Stimulated activated CD8-positive, alpha-beta memory T cell treated with anti-CD3 and anti-CD28 coated beads, Interleukin-15, amount 100 ng/mL, for 4 hours (primary cell): ENCODE measurements at places on chromosomes 2 and 18.

- no peak for DNase-seq
These were observed 241.5 kb upstream of the MYT1L start for GRCh38 chr2:2572393-2573204.

- DNase-seq = no peak
These were observed 103.7 kb downstream of the KCNH7 start for GRCh38 chr2:162734866-162735265.

DNA sequence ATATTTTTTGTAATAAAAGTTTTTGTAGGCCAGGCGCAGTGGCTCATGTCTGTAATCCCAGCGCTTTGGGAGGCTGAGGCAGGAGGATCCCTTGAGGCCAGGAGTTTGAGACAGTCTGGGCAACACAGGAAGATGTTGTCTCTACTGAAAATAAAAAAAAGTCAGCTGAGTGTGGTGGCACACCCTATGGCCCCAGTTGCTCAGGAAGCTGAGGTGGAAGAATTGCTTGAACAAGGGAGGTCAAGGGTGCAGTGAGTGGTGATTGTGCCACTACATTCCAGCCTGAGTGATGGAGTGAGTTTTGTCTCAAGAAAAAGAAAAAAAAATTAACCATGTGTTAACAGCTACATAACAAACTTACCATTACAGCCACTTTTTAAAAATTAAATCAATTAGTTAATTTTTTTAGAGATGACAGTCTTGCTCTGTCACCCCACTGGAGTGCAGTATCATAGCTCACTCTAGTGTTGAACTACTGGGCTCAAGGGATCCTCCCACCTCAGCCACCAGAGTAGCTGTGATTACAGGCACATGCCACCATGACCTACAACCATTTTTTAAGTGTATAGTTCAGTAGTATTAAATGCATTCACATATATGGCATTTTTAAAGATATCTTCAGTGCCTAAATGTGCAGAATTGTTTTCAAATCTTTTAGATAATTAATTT is 67.2 kb upstream of the ACYP2 start:
- no peak for DNase-seq

DNA sequence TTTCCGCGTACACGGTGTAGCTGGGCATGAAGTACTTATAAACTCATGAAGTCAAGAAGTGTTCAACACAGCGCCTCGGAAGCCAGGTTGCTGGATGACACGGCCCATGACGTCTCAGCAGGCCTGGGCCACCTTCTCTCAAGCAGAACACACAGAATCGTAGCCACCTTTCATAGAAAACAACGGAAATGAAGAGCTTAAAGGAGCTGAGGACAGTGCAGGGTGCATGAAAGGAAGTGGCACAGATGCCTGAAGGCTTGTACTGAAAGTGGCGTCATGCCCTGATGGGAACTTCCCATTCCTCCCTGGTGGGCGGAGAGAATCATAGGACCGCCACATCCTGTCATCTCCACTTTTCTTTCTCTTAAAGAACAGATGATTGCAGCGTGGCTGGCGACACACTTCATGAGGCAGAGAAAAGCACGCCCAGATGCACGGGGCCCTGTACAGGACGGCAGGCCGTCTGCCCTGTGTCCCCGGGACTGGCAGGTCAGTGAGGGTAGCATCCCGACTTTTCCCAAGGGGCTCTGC is 31.1 kb downstream of the HDAC4 start:
- DNase-seq = peak; percentile 60

DNA sequence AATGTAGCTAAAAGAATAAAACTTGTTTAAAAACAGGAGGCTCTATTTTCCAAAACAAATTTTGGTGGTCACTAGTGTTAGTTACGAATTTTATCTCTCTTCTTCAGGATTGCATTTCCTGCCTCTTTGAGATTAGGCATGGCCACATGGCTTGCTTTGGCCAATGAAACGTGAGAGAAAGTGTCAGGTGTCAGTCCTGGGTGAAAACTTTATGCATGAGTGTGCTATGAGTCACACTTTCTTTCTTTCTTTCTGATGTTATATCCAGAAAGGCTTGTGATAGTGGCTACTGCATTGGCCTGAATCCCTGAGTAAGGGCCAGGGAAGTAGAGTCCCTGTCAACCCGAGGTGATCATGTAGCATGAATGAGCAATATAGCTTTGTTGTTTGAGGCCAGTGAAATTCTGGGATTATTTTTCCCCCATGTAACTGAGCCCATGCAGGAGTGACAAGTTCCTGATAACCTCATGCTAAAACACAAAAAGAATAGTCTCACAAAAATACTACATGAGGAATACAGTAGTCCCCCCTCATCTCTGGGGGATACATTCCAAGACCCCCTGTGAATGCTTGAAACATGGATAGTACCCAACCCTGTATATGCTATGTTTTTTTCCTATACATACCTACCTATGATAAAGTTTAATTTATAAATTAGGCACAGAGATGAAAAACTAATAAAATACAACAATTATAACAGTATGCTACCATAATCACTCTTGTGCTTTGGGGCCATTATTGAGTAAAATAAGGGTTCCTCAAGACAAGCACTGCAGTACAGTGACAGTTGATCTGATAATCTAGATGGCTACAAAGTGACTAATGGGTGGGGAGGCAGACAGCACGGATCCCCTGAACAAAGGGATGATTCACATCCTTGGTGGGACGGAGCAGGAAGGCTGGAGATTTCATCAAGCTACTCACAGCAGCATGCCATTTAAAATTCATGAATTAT is 109.5 kb downstream of the CDC42EP3 start:
- no peak for DNase-seq

GRCh38 chr2:10922307-10923007 is 10.7 kb downstream of the KCNF1 start:
- DNase-seq = no peak

DNA sequence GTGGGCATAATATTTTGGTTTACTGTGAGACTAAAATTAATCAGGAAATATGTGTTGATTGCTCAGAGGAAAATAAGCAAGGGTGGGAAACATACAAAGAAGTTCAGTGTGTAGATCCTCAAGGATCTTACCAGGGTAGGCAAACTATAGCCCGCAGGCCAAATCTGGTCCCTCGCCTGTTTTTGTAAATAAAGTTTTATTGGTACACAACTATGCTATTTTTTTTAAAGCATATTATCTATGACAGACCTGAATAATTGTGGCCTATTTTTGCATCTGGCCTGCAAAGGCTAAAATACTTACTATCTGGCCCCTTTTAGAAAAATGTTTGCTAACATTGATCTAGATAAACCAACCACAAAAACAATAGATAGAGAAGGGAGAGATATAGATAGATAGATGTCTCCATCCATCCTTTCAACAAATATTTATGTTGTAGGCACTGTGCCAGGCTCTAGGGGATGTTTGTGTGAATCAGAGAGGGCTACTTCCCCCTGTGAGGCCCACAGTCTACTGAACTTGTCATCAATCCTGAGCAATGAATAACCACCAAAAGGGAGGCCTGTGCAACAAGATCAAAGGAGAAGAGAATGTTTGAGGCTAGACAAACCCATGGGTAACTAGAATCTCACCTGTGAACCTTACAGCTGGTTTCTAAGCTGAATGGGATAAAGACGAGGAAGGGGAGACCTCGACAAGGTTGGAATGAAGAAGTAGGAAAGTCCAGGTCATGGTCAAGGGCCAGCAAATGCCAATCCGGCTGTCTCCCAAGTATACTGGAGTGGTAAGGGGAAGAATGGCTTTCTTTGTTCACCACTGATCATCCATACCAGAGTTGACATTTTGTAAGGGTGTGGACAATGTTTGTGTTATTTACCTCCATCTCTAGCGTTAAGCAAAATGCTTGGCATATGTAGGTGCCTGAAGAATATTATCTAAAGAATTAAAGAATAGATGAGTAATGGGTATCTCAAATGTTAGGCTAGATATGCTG is 23.6 kb downstream of the ALPK2 start:
- DNase-seq = peak; percentile 28

GRCh38 chr2:226087051-226087450 is 687.5 kb downstream of the NYAP2 start:
- DNase-seq = no peak

DNA sequence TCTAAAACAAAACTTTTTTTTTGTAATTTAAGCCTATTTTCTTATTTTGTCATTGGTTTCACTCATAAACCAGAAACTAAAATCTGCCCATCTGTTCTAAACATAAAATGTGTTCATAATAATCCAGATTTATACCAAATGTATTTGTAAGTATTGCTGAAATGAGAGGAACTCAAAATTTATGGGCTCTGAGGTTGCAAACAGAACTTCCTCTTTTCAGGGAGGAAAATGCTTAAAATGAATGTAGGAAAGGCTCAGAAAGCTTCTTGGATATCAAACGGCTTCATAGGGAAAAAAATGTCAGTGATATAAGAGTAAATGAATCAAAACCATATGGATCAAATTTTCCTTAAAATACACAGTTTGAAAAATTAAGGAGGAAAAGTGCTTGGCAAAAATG is 83.9 kb downstream of the PAX3 start:
- no peak for DNase-seq

GRCh38 chr18:64668461-64668962 is 519.6 kb upstream of the LINC00305 start:
- no peak for DNase-seq

GRCh38 chr2:171469176-171469575 is 35.1 kb downstream of the DCAF17 start:
- no peak for DNase-seq

DNA sequence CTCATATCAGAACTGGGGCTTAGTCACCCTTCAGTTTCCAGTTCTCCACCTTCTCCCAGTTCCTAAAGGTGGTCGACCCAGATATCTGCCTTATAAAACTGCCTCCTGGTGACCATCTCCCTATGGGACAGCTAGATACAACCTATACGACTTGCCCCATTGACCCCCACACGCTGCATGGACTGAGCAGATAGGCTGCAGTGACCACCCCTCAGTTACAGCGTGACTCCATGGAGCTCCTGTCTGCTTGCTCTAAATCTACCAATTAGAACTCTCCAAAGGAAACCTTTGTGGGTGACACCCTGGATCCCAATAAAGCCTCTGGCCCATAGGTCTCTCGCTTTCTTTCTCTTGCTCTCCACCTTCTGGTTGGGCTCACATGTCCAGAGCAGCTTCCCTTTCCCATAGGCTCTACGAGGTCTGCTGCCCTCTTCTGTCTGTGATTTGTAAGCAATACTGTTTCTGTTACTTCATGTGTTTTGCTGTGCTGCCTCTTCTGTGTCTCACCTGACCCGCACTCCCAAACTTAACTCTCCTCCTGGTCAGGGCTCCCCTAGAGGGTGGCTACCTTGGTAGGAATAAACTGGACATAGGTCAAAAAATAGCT is 971.3 kb upstream of the FAM98A start:
- no peak for DNase-seq

DNA sequence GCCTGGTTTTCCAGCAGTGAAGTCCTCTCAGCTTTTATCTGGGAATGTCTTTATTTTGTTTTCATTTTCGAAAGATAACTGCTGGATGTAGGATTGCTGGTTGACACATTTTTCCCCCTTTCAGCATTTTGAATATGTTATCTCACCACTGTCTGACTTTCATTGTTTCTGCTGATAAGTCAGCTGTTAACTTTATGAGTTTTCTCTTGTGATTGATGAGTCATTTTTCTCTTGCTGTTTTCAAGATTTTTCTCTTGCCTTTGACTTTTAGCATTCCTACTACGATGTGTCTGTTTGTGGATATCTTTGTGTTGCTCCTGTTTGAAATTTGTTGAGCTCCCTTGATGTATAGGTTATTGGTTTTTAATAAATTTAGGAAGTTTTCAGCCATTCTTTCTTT is 85.5 kb downstream of the AGPS start:
- no peak for DNase-seq

- DNase-seq = no peak
These were observed 70.2 kb upstream of the DAPL1 start for GRCh38 chr2:158724803-158725381.

DNA sequence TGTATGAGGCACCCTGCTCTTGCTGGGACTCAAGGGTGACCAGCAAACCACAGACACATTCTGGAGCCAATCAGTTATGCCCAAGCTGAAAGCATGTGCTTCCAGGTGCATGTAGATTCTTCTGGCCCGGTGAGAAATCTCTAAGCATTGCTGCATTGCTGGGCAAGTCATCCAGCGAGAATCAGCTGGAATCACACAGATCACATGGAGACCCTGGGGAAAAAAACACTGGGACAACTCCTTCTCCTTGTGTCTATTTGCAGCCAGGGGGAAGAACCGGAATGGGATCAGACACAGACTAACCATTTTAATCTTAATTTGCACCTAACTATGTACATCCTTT is 119.7 kb upstream of the KLF7 start:
- DNase-seq = no peak

DNA sequence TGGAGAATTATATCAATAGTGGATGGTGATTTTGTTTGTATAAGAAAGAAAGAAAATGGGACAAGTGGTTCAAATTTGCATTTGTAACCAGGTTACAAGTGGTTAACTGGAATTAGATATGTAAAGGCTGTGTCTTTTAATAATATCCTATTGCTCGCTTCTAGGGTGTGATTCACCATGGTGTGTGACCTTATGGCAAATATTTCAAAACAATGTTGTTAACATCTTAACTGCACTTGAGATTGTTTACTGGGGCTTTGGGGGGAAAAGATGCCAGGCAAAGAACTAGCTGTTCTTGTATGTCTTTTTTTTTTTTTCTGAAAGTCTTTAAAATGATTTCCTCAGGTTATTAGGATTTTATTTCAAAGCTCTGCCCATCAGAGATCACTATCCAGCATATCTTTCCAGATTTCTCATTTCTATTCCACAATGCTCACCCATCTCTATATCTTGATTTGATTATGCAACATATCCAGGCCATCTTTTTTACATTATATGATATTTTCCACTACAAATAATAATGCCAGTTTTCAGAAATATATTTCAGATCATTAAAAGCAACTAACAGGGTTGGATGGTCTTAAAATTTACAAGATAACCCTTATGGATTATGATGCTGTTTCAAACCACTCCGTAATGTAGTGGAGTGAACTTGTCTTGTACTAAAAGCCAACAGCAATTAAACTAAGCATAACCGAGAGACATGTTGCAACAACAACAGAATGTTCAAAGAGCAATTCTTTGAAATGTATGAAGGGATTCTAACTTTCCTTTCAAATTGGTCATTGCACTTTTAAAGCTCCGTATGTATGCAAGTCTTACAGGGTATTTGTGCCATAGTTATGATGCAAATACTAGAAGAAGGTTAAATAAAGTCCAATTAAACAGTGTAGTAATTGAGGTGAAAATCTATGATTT is 341.5 kb upstream of the ETAA1 start:
- DNase-seq = no peak

DNA sequence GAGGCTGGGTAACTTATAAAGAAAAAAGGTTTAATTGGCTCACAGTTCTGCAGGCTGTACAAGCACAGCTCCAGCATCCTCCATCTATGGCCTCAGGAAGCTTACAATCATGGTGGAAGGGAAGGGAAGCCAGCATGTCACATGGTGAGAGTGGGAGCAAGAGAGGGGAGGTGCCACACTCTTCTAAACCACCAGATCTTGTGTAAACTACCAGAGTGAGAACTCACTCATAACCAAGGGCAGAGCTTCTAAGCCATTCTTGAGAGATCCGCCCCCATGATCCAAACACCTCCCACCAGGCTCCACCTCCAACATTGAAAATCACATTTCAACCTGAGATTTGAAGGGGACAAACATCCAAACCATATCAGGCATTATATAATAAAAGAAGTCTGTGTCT is 121.6 kb upstream of the CDC42EP3 start:
- no peak for DNase-seq
